Activated CD4-positive, alpha-beta T cell treated with anti-CD3 and anti-CD28 coated beads, Interleukin-2, amount 50 U/mL, for 16 hours (primary cell): ENCODE measurements at places on chromosomes 2 and 18.

- DNase-seq: no peak
Measured at GRCh38 chr18:79573921-79574491, 105.6 kb upstream of the CTDP1 start.

- DNase-seq: no peak
Measured at GRCh38 chr2:177808984-177809809, 263.4 kb downstream of the PDE11A start.

DNA sequence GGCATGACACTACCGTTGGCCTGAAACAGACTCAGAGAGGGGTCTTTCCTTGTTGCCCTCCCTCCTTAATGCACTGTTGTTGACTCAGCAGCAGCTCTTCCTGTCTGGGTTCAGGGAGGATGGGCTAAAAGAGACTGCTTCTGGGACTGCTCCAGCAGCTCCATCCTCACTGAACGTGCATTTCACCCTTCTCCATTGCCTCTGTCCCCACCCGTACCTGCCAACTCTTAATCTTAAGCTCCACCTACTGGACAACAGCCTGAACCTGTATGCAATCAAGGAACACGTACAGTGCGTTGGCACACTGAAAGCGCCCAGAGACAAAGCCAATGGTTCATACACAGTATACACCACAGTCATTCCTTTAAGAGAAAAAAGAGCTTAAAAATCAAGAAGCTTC is 230.8 kb upstream of the RAB6C start:
- DNase-seq: no peak

DNA sequence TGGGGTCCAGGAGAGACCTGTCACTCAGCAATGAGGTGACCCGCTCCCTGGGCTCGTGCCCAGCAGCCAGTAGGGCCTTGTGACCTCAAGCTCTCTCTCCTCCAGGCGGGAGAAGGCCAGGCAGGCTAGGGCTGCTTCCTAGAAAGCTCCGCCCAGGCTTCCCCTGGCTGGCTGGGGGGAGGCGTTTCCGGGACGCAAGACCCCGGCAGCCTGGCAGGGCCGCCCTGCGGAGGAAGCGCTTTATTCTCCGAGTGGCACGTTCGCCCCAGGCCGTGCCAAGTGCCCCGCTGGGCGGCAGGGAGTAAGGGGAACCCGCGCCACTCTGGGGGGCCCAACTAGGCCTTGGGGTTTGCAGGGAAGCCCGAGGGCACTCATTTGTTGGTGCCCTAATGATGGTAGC is 21.2 kb upstream of the EPAS1 start:
- DNase-seq: no peak

- no peak for DNase-seq
Measured at GRCh38 chr2:159985656-159986055, 76.8 kb downstream of the PLA2R1 start.

DNA sequence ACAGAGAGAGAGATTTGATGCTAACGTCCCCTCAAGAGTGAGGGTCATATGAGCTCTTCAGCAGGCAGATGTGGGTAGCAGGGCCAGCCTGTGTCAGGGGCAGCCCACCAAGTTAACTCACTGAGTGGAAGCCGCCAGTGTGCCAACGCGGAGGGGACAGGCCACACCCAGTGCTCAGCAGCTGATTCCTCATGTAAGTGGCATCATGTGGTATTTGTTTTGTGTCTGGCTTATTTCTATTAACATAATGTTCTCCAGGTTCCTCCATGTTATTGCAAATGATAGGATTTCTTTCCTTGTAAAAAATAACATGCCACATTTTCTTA is 4.0 kb downstream of the IMP4 start:
- no peak for DNase-seq

DNA sequence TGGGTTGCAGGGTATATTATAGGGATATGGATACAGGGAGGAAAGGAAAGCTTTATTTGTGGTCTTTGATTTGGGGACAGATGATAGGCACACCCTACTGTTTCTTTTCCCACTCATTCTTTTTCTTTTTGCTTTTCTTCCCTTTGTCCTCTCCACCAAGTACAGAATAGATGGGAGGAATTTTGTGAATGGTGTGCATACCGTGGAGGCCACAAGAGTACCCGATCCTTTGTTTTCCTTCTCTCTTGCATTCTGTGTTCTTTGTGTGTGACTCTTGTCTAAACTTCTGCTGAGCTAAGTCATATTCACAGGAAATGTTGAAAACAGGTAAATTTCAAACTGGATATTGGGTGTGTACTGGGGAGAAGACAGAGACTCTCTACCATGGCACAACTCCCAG is 321.4 kb upstream of the SLC8A1 start:
- no peak for DNase-seq

DNA sequence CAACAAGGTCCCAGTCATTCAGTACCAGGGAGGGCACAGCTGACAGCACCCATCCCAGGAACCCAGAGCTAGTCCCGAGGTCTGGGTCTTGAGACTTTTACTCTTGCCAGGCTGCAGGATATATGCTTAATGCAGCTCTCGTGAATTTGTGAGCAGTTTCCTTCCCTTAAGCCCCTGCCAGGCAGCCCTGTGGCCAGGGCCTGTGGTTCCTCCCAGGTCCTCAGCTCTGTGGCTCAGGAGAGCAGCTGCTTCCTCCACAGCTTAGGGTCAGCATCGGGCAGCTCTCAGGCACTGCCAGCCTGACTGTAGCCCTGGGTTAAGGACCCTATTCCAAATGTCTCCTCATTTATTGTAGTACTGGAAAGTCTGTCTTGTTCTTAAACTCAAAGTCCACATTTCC is 1384.8 kb downstream of the RPIA start:
- no peak for DNase-seq

- no peak for DNase-seq
Measured at GRCh38 chr2:39631256-39631655, 34.5 kb upstream of the TMEM178A start.

- no peak for DNase-seq
Measured at GRCh38 chr2:195106681-195107380, 550.2 kb upstream of the SLC39A10 start.

DNA sequence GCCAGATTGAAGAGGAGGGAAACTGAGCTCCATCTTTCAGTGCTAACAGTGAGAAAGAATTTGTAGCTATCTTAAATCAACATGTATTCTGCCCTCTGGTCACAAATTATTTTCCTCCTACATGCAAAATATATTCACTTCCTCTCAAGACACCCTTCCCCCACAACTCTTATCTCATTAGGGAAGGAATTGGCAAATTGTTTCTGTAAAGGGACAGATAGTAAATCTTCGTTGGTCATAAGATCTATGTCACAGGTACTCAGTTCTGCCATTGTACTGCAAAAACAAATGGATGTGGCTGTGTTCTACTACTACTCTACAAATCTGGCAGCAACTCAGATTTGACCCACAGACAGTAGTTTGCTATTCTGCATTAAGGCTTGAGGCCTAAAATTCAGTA is 53.0 kb upstream of the CYP20A1 start:
- DNase-seq: no peak

DNA sequence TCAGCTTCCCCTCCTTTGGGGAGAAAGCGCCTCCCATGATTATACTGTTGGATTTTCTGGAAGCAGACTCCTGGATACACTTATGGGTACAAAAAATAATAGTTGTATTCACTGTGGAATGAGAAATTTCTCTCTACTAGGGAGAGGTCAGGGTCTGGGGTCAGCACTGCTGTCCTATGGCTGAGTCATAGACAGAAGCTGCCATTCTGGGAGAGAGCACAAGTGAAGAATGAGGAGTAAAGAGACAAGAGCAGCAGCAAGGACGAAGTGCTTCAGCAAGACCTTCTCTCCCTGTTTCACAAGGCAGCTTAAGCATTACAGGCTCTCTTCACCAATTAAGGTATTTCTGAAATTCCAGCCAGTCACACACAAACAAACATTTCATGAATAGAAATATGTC is 10.1 kb upstream of the UNC80 start:
- DNase-seq: no peak

DNA sequence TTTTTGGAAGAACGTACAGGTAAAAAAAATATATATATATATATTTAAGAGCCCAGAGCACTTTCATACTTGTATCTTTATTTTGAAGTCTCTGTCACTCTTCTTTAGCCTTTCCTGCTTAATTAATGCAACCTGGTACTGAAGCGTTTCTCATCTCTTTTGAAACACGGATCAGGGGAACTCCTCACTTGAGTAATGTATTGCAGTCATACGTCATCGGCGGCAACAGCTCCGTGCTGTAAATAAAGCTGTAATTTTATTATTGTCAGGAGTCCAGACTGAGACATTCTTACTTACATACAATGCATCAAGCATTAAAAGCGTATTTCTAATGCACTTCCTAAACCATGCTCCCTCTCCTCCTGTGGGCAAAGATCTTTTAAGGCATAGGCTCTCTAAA is 514.7 kb downstream of the SOX11 start:
- no peak for DNase-seq

- no peak for DNase-seq
Measured at GRCh38 chr2:144631636-144632035, 111.7 kb upstream of the ZEB2 start.

- no peak for DNase-seq
Measured at GRCh38 chr2:99395589-99396130, 58.5 kb downstream of the EIF5B start.

DNA sequence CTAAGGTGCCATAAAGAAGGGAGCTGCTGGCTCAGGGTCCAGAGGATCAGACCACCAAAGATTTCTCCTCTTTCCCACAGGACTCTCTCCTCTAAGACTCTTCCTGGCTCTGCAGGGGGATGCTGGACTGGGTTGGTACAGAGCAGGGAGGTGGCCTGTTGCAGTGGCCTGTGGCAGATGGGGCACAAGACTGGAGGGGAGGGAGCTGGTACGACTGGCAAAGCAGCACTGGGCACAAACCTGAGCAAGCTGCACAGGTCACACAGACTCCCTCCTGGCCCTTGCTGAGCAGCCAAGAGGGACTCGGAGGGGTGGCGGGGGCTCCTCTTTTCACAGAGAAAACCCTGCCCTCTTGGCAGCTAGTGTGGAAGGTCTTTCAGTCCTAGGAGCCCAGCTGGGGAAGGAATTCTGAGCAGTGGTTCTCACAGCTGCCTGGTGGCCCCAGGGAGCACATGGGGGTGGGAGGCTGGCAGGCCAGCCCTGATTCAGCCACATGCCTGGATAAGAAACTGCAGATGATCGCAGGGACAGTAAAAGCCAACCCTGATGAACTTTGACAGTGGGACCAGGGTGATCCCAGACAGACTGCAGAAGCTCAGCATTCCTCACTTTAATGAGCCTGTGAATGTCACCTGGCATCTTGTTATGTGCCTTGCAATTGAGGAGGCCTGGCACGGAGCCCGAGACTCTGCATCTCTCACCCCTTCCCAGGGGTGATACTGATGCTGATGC is 32.5 kb upstream of the ACAA2 start:
- DNase-seq: no peak

- DNase-seq: no peak
Measured at GRCh38 chr18:22197668-22198067, 28.3 kb downstream of the GATA6 start.

GRCh38 chr2:27085673-27086089 is 891 bp upstream of the KHK start:
- peak; percentile 44 for DNase-seq

GRCh38 chr2:29322011-29322410 is 206.8 kb downstream of the CLIP4 start:
- peak; percentile 48 for DNase-seq

DNA sequence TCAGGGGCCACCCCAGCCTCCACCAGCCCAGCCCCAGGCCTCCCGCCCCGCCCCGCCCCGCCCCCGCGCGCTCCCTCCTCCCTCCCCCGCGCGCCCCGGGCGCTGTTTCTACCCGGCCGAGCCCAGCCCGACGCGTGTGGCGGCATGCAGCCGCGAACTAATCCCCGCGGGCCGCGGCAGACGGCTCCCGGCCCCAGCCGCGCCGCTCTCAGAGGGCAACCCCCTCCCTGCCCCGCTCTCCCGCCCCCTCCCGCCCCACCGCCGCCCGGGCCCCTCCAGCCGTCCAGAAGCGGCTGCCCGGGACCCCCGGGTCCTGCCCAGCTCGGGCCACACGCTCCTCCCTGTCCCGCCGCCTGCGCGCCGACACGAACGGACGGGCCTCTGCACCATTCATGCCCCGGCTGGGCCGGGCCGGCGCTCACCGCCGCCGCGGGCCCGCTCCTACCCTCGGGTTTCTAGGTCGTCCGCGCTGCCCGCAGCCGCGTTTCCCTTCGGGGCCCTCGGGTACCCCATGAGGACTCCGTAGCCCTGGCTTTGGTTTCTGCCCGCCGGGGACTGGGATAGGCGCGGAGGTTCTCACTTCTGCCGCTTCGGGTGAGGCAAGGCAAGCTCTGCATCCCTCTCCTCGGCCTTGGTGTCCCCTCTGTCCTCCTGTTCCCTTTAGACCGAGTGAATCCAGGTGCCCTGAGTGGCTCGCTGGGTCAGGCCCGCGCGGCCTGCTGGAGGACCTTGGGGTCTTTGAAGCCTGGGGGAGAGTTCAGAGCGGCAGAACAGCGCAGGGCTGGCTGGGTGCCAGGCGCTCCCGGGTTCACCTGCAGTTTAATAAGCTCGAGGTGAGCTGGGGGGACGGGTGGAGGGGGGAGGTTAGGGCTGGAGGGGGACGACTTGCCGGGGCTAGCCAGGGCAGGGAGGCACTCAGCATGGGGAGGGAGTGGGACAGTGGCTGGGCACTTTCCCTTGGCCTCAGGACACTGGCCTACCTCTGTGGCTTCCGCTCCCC is 3.1 kb downstream of the WNT10A start:
- DNase-seq: no peak

GRCh38 chr2:43273529-43273928 is 47.1 kb upstream of the ZFP36L2 start:
- DNase-seq: peak; percentile 5

DNA sequence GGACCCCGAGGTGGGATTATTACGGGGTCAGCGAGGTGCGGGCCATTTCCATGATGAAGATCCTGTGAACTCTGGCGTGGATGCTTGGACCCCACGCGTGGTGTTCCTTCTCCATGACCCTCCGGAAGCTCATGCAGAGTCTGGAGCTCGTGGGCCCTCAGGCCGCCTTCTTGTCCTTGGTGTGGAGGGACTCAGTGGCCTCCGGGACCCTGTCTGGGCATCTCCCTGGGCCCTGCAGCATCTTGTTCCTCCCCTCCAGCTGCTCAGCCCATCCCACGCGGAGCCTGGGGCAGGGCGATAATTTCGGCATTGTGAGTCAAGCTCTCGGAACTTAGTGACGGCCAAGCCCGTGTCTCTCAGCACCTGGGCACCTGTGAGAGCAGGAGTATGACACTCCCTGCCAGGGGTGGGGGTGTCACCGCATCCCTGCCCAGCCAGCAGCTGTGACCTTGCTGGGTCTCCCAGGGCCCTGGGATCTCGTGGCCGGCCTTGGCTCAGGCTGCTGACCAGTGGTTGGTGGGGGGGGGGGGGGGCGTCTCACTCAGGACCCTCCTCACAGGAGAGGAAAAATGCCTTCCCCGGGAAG is 24.6 kb downstream of the RTP5 start:
- DNase-seq: no peak

DNA sequence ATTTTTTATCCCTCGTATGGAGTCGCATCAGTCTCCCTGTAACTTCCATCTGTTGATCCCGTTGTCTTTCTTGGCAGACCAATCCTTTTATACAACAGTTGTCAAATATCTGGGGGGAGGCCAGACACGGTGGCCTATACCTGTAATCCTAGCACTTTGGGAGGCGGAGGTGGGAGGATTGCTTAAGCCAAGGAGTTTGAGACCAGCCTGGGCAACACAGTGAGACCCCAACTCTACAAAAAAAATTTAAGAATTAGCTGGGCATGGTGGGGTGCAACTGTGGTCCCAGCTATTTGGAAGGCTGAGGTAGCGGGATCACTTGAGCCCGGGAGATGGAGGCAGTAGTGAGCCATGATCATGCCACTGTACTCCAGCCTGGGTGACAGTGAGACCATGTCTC is 2.0 kb downstream of the XRCC5 start:
- DNase-seq: no peak

- DNase-seq: no peak
Measured at GRCh38 chr2:208280234-208280633, 14.2 kb downstream of the PIKFYVE start.

- no peak for DNase-seq
Measured at GRCh38 chr2:177187631-177188312, 24.8 kb upstream of the HNRNPA3 start.
